ENCODE measurements at places on chromosomes 6 and 20.

- peak; percentile 11 for DNase-seq
These were observed 8.9 kb downstream of the SLC16A10 start for GRCh38 chr6:111096246-111096645.

GRCh38 chr6:100463630-100464161, 1.0 kb downstream of the SIM1 start:
- DNase-seq = no peak

DNA sequence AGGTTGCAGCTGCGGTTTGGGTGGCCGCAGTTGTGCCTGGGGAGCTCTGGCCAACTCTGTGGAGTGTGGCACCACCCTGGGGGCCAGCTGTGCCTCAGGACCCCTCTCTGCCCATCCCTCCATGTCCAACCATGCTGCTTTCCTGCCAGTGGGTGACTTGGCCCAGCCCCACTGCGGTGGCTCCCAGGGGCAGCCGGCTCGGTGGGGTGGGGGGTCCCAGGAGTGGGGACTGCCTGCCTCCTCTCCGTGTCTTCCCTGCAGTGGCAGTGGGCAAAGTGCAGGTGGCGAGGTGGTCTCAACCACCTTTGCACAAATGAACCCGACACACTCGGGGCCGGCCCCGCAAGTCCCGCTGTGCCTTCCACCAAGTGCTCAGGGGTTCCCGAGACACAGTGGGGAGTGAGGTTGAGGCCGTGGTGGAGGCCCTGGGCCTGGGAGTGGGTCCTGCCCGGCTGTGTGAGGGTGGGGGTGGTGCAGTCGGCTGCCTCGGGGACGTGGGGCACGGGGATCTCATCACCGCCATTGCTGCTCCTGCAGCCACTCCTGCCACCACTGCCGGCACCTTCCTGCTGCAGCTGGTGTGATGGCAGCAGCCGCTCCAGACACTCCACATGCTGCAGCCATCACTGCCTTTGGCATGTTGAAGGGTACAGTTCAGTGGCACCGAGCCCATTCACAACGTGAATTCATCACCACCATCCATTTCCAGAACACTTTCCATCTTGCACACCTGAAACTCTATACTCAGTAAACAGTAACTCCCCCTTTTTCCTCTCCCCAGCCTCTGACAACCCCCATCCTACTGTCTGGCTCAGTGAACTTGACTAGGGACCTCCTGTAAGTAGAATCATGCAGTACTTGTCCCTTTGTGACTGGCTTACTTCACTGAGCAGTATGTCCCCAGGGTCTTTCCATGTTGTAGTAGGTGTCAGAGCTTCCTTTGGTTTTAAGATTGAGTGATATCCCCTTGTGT, 10.7 kb upstream of the SLCO4A1 start:
- no peak for DNase-seq

- no peak for DNase-seq
These were observed 84.7 kb upstream of the ADGRF1 start for GRCh38 chr6:47126647-47127391.

- DNase-seq = no peak
These were observed 47.5 kb downstream of the RALGAPA2 start for GRCh38 chr20:20664795-20665589.

- DNase-seq = no peak
These were observed 49.3 kb downstream of the PRR18 start for GRCh38 chr6:166258854-166259276.

DNA sequence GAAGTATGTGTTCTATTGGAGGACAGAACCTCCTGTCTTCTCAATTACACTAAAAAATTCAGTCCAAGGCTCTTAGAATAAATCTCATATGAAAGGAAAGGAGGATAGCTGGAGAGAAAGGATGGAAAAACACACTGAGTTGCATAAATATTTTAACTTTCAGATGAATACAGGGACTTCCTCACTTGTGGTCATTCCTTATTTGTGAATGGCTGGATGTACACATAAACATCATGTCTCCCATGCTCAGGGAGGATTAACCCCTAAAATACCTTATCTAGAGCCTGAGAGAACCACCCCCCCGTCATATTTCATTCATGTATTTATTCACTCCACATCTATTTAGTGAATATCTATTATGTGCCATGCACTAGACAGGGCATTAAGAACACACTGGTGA, 217.6 kb upstream of the CITED2 start:
- no peak for DNase-seq

DNA sequence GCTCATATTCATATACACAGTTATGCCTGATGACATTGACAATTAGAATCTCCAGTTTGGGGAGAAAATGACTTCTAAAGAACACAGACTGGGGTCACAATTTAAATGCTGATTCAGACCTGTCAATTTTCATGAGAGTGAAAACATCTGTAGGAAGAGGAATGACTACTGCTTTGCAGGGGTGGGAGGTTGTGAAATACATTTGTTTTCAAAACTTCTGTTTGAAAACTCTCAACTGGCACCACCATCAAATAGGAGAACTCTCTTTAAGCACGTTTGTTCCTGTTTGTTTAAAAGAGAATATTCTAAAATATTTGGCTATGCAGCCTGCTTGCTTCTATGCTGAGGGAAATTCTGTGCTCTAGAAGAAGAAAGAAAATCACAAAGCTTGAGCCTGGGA, 50.8 kb upstream of the ADGRF5 start:
- no peak for DNase-seq

GRCh38 chr20:5835321-5835821, 85.2 kb downstream of the SHLD1 start:
- DNase-seq = peak; percentile 1

GRCh38 chr20:62830251-62830650, 13.4 kb downstream of the COL9A3 start:
- no peak for DNase-seq

GRCh38 chr20:57061051-57061900, 205.2 kb downstream of the BMP7 start:
- DNase-seq = no peak
